ENCODE measurements at places on chromosomes 6 and 20.

DNA sequence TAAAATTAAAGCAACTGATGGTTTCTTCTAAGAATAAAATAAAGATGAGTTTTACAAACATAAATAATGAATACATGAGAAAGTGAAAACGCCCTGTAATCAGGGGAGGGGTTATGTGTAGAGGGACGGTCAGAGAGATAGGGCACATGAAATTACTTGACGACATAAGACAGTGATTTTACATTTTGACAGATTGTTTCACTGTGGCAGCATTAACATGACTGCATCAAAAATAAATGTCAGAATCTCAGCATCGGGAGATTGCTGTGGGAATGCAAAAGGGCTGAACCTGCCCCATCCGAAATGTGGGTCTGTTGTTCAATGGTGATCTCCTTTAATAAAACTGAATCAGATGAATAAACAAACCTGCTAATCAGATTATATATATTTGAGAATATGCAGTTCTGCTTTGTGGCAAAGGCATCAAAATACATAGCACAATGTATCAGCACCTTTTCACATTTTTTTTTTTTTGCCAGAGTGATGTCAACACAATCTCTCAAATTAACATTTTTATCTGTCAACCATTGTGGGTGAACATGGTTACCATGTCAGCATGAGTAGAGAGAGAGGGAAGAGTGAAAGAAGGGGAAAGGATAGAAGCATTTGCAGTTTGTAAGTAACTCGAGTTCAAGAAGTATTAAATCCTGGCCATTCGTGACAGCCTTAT is 177.1 kb upstream of the MAN1A1 start:
- DNase-seq: no peak

- DNase-seq: no peak
These were observed 26.8 kb downstream of the ANKRD60 start for GRCh38 chr20:58201616-58202015.

GRCh38 chr6:7153789-7154188 is 46.0 kb downstream of the RREB1 start:
- no peak for DNase-seq

DNA sequence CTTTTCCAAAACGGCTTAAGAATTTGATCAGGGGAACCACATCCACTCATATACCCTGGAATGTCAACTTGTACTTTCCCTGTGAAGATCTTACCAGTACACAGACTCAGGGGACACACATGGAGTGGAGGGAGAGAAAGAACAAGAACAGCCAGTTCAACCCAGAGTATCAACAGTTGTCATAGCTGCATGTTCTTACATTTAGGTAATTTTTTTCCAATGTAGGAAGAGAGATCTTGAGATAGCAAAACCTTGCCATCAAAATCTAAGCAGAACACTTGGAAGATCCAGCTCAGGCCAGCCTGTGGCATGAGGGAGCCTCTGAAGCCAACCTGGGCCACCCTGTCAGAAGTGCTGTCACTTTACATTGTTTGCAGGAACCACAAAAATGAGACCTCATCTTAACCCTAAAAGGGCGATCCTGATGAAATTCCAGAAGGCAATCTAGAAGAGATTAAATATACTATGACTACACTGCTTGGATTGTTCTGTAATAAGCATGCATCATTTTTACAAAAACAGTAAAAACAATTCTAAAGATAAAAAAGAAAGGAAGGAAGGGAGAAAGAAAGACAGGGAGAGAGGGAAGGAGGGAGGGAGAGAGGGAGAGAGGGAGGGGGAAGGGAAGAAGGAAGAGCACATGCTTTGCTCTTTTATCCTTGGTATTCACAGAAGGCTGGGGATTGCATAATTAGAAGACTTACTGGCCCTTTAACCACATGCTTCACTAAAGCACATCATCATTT is 124.7 kb upstream of the TCF21 start:
- DNase-seq: no peak

GRCh38 chr20:21360705-21361104 is 36.6 kb downstream of the NKX2-4 start:
- no peak for DNase-seq

DNA sequence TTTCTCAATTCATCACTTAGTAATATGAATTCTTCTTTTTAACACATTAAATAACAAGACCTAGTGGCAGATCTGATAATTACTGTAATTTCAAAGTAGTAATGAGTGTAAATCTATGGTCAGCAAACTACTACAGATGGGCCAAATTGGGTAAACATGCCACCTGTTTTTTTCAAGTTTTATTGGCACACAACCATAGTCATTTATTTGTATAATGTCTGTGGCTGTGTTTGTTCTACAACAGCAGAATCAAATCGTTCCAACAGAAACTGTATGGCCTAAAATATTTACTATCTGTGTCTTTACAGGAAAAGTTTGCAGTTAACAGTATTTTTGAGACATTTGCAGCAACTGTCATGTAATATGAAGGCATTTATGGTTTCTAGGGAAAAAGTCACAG is 86.1 kb upstream of the EYA2 start:
- no peak for DNase-seq

GRCh38 chr6:10389739-10390494 is 25.0 kb downstream of the TFAP2A start:
- DNase-seq: no peak

DNA sequence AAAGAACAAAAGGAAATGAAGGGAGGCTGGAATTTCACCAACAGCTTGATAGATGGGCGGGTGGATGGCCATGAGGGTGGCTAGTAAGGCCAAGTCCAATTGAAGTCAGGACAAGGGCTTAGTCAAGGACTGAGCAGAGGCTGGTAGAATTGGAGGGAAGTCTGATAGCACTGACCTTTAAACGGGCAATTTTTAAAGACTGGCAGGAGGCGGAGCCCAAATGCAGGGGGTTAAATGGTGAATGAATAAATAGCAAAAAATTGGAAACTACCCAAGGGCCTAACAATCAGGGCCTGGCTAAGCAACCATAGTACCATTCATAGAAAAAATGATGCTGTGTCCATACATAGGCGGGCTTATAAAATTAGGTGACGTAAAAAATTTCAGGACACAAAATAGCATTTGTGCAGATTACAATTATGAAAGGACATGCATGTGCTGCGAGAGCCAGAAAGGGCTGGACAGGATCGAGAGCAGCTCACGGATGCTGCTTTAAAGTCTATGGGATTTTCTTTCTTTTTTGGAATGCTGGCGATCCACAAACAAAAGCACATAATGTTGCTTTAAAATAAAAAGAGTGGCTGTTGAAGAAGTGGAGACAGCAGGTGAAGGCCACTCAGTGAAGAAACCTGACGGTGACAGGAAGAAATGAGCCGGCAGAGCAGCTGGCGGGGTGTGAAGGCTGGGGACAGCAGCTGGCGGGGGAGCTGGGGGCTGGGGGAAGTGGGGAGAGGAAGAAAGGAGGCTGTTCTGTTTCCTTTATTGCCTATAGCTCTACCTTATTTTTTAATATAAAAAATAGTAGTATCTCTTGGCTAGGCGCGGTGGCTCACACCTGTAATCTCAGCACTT is 42.8 kb upstream of the TAF8 start:
- no peak for DNase-seq

- no peak for DNase-seq
These were observed 3.3 kb upstream of the TBX18 start for GRCh38 chr6:84767526-84768201.

GRCh38 chr20:23365390-23366165 is 3.6 kb downstream of the GZF1 start:
- no peak for DNase-seq

- DNase-seq: no peak
These were observed 6.2 kb downstream of the ENPP1 start for GRCh38 chr6:131813991-131814390.

DNA sequence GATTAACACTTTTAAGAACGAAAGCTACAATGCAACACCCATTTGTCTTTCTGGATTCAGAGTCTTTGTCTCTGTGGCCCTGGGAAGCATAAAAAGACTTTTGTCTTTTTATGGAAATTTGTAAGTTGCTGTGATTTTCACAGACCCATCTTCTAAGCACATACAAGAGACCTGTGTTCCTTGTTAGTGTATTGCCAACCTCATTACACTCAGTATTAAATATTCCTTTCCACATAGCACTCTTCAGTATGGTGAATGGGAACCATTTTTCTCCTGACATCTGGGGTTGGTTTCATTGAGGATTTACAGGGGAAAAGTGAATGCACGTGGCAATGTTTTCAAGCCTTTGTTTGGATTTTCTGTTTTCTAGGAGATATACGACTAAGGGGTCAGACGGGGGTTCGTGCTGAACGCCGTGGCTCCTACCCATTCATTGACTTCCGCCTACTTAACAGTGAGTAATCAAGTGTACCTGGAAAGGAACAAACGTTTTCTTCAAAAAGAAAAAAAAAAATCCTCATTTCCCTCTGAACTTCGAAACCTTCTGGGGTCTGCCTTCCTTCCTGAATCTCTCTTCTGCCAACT is 141.7 kb downstream of the MTFR2 start:
- no peak for DNase-seq

DNA sequence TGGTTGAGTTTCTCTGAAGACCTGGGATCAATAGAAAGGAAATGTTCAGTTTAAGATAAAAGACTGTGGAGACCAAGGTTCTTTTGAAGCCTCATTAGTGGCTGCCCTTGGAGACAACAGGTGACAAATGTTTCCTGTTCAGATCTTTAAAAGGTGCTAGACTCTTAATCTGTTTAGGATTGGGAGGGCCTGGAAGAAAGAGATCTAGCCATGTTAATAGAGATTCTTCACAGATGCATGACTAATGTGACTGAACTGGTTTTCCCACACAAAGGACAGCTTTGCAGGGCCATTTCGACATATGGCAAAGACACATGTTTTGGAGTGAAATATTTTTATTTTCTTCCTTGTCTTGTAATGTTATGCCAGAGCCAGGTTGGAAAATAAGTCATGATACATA is 82.2 kb downstream of the WDR27 start:
- no peak for DNase-seq

DNA sequence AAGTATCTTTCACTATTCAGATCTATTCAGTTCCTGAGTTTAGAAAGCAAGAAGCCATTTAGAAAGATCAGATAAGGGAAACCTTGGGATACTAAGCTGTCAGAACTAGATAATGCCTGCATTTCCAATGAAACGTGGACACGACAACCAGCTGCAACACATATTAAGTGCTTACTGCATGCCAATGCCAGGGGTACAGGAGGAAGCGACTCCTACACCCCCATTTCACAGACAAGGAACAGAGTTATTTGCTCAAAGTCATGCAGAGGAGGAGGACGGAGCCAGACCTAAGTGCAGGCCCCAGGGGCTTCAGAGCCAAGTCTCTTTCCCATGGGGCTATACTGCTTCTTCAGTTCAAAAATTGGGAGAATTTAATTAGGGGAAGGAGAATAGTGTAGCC is 62.4 kb downstream of the PREX1 start:
- DNase-seq: no peak

DNA sequence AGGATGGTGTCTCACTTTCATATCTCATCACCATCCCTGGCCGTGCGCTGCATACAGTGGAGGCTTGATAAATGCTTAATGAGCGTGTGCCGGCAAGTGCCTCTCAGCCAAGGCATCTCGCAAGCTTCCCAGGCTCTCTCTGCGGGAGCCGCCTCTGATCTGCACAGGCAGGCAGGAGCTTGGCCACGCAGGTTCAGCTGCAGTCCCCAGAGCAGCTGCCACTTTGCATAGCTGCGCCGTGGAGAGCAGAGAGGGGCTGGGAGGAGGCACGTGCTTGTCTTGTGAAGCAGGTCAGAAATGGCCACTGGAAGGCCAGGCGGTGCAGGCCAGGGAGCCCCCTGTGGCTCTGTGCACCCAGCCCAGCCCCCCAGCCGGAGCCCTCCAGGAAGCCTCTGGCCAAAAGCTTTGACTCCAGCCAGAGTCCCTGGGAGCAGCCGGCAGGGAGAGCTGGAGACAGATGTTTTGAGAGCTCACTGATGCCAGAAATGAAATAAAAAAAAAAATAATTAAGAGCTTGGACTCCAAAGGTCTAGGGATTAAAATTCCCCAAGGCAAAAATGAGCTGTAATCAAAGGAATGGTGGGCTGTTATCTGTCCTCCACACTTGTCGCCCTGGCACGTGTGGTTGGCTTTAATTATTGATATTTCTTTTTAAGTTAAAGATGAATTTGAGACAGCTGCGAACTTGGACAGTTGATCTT is 377.0 kb downstream of the CDH4 start:
- DNase-seq: peak; percentile 46

- no peak for DNase-seq
These were observed 12.4 kb upstream of the CCN6 start for GRCh38 chr6:112041535-112041934.

DNA sequence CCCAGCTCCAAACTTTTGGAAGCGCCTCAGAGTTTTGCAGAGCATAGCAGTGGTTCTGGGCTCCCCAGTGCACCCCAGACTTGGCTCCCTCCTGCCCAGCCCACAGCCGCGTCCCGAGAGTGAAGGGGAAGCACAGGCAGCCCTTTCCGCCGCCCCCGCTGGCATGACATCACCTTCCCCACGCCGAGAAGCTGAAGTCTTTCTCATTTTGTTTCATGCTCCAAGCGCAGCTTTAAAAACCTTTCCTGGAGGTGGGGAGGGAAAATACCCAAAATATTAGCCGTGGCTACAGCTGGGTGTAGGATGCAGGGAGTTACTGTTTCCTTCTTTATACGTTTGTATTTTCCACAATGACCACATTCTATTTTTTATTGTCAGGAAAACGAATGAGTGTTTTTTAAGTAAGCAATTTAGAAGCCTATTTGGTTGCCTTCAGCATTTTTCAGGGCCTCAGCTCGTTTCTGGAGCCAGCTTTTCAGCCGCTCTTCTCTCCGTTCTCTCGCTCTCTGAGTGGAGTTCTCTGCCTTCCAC is 72.9 kb downstream of the SNX5 start:
- DNase-seq: peak; percentile 19

DNA sequence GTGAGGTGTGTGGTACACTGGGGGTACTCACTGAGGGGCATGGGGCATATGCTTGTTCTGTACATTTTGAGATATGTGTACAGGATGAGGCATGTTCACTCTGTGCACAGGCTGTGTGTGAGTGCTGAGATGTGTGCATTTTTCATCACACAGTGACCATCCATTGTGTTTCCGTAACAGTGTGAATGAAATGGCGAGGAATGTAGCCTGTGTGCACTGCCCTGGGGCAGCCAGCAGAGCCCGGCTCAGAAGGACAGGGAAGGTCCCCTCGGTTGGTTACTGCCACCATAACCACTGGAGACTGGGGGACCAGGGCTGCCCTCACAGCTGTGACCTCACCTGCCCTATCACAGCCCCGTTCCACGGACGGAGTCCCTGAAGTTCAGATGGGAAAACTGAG is 106.2 kb upstream of the MYL9 start:
- DNase-seq: no peak

- no peak for DNase-seq
These were observed 344.6 kb upstream of the ARID1B start for GRCh38 chr6:156432543-156432942.

- no peak for DNase-seq
These were observed 43.5 kb downstream of the KIF6 start for GRCh38 chr6:39681674-39682121.

GRCh38 chr20:1209447-1210387 is 6.5 kb downstream of the C20orf202 start:
- DNase-seq: no peak

- no peak for DNase-seq
These were observed 175.4 kb upstream of the FLRT3 start for GRCh38 chr20:14512839-14513238.

Measured in anterior cingulate cortex (tissue), 58 donors.